ENCODE measurements at places on chromosomes 2 and 18.

DNA sequence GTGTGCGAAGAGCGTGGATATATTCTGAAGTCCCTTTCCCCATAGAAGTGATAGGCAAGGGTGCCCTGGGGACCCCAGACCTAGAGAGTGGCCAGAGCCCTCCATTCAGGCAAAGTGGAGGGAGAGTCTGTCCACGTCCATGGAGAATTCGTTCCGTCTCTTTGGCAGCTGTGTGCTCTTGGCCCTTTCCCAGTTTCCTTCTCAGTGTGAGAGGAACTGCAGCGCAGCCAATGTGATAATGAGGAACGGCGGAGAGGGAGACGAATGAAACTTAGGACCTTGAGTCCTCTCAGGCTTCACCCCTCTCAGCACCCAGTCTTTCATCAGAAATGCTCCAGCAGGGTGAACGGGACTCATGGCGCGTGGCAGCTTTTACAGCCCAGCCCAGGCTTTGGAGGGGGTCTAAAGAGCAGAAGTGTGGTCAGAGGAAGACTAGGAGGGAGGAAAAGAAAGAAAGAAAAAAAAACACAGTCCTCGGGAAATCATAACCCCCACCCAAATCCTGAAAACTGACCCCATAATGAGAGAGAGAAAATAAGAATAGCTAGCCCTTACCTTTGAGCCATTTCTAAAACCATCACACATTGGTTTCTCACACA is 95.0 kb upstream of the RIOK3 start:
- no peak for DNase-seq

GRCh38 chr2:19547321-19547720 is 188.9 kb upstream of the OSR1 start:
- DNase-seq, result no peak

DNA sequence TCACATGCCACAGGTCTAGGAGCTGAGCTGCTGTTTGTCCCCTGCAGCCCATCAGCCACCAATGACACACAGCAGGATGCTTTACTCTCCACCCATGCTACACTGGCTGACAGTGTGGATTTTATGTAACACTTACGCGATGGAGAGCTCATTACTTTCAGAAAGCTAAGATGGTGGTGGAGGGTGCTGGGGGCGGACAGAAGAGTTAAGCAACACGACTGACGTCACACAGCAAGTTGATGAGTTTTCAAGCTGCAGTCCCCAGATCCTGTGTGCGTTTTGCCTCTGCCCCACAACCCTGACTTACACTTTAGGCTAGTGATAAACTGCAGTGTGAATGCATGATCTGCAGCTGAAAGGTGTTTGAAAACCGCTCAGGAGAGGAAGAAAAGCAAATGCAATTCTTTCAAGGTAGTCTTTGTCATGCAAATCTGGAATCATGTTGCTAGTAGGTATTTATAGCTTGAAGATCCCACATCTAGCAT is 42.4 kb downstream of the MRPS5 start:
- peak; percentile 61 for DNase-seq

- no peak for DNase-seq
Measured at GRCh38 chr2:15042801-15043217, 410.3 kb downstream of the LRATD1 start.

GRCh38 chr2:37622450-37623100 is 48.9 kb downstream of the CDC42EP3 start:
- no peak for DNase-seq

DNA sequence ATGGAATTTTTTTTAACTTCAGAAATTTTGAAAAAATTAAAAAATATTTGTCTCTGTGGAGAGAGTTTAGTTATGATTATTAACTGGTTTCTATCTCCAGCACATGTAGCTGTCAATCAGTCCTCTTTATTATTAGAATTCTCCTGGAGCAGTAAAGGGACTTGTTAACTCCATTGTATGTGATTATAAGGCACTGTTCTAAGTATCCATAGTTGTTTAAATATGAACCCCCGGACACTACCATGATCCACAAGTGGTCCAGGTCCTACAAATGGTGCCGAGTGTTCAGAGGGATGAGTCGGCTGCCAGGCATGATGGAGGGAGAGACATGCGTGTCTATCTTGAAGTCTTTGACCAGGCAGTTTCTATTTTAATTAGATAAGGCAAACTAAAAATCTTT is 492 bp downstream of the CHRNA1 start:
- DNase-seq, result no peak

DNA sequence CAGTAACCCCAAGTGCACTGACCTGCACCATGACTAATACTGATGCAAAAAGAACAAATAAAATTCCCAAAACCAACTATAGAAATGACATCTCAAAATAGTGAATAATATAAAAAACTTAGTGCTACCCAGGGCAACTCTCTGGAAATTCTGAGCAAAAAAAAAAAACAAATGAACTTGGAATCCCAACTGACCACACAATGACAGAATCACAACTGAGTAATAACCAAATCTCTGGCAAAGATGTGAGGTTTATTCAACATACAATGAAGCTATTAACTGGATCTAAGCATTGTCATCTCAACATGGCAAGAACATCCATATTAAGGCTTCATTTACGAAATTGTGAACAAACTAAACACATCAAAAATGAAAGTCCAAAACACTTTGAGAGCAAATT is 22.7 kb downstream of the EXOC6B start:
- no peak for DNase-seq

DNA sequence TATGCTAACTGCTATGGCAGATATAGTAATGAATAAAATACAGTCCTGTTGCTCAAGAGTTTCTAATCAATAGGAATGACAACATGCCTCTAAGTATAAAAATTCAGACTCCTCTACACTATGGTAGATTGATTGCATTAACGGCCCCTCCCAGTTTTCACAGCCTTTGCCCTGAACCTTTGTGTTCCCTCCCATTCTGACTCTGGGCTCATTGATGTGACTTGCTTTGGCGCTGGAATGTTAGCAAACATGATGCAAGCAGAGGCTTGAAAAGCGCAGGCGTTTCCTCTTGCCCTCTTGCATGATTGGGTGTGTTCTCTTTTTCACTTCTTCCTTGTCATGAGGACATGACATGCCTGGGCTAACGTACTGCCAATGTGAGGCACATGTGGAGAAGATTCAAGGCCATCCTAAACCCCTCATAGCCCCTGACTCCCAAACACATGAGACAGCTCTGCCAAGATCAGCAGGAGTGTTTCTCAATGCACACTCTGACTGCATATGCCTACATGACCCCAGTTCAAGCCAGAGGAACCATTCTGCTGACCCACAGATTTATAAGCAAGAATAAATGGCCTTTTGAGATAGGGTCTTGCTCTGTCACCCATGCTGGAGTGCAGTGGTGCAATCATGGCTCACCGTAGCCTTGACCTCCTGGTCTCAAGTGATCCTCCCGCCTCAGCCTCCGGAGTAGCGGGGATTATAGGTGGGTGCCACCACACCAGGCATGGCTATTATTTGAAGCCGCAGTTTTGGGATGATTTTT is 49.7 kb upstream of the CD28 start:
- no peak for DNase-seq

GRCh38 chr2:157427922-157428303 is 16.0 kb downstream of the CYTIP start:
- DNase-seq, result no peak

GRCh38 chr2:109280804-109281203 is 151.8 kb downstream of the SH3RF3 start:
- DNase-seq, result no peak

GRCh38 chr2:105391058-105391627 is 7.7 kb downstream of the FHL2 start:
- no peak for DNase-seq

GRCh38 chr2:7625392-7626138 is 708.4 kb downstream of the RNF144A start:
- DNase-seq, result no peak

- DNase-seq, result no peak
Measured at GRCh38 chr18:6648581-6648980, 80.9 kb upstream of the ARHGAP28 start.

All from T-helper 2 cell treated with Interferon-gamma antibody and Interleukin-4, amounts not matched to agents 5 μg/mL and 100 μg/mL, for 36 hours (primary cell).